Lung microvascular endothelial cell (primary cell): ENCODE measurements at places on chromosomes 16 and 17.

GRCh38 chr17:7308625-7309433 is 1.4 kb downstream of the EIF5A start:
- DNase-seq: peak; percentile 83

DNA sequence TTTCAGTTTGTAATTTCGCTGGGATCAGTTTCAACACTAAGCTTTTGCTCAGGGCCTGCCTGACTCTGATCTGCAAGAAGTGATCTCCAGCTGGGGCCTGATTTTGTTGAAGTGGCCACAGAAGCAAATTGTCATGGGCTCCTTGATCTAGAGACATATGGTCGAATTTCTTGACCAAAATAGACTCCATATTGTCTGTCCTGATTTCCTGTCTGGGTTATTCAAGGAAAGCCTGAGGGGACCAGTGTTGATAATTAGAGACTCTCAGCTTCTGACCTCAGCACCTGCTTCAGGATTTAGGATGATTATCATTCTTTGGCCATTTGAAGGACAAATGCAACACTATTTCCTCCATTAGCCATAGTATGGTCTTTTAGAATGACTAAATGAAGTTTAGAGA is 48.9 kb upstream of the MSI2 start:
- no peak for DNase-seq

DNA sequence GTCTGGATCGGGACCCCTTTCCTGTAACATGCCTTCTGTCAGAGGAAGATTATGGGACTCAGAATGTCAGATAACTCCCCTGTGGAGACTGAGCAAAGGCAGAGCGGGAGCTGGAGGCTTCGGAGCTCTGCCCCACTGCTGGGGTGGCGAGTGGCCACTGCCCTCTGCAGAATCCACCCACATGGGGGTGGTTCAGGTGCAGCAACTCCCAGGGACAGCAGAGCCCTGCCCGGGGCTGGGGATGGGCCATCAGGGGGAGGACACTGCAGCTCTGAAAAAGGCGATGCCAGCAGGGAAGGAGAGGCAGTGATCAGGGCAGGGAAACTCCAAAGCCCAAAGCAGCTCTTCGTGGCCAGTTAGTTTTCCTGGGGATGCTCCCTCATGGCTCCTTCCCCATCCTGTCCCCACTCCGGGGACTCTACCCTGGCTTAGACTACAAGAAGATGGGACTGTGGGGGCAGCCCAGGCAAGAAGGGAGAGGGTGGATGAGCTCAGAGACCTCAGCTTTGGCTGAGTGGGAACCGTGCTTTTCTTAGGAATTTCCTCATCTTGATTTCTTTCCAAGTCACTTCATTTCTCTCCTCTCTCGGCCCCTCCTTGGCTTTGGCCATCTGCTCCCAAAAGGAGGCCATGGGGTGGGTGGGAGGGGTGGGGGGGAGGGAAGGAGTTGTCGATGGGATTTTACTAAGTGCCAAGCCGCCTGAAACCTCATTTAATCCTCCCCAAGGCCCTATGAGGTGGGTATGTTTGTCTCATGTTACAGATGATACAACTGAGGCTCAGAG is 4.0 kb downstream of the CA4 start:
- no peak for DNase-seq

DNA sequence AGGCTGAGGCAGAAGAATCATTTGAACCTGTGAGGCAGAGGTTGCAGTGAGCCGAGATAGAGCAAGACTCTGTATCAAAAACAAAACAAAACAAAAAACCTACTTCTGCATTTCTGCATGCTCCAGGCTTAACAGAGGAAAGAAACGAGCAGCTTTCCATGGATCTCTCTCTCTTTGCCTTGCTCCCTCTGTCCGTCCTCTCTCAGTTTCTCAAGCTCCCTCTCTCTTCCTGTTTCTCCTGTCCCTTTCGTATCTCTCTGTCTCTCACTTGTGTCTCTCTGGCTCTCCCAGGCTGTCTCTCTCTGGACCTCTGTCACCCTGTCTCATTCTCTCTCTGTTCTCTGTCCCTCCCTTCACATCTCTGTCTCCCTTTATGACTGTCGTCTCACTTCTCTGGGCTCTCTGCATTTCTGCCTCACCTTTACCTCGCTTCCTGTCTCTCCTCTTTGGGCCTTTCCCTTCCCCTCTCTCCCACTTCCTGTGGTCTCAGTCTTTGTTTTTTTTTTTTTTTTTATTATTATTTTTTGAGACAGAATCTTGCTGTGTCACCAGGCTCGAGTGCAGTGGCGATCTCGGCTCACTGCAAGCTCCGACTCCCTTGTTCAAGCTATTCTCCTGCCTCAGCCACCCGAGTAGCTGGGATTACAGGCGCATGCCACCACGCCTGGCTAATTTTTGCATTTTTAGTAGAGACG is 4.1 kb upstream of the PITPNA start:
- DNase-seq: no peak

DNA sequence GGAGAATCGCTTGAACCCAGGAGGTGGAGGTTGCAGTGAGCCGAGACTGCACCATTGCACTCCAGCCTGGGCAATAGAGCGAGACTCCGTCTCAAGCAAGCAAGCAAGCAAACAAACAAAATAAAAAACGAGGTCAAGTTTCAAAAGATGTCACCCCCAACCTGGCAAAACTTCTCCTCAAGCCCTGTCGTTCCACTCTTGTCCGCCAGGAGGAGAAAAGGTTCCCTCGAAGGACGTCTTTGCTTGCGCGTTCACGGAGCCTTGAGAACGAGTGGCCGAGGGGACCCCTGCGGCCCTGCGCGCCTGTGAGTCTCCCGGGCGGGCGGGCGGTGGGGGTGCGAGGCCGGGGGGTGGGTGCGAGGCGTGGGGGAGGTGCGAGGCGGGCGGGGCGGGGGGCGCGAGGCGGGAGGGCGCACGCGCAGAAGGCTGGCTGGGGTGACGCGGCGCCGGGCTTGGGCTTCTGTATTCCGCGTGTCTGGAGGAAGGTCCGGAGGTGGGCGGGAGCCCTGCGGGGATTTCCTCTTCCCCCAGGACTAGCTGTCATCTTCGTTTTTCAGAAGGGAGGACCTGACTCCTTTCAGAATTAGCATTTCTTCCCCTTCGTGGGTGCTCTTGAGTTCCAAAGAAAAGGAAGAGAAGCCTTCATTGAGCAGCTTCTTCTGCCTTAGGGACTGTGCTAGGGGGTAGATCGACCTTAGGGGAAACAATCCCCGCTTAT is 3.7 kb downstream of the SLC52A1 start:
- DNase-seq: peak; percentile 58

- peak; percentile 48 for DNase-seq
These were observed 577 bp downstream of the TTC19 start for GRCh38 chr17:15999974-16000827.

DNA sequence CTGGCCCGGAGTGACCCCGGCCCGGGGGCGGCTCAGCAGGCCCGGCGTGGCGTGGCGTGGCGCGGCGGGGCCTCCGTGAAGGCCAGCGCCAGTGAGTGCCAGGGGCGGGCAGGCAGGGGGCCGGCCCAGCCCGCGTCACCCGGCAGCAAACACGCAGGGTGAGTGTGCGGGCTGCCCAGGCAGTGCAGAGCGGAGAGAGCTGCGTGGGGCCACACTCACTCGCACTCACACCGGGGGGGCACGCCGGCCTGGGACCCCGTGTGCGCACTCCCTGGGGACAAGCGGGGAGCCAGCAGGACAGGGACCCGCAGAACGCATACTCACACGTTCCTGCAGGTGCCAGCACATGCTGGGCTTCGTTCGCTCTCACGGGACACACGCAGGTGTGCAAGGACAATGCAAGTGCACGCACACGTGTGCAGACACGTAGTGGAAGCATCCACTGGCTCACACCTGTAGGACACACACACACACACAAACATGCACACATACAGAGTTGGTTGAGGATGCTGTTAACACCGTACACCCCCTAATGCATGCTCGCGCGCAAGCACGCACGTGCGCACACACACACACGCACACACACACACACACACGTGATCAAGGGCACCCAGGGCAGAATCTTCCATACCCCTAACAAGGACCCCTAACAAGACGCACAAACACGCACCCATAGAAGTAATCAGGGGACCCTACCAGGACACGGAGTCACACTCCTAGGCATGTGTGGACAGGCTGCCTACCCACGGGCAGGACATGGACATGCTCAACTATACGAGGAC is 7.7 kb downstream of the USP6 start:
- DNase-seq: no peak

DNA sequence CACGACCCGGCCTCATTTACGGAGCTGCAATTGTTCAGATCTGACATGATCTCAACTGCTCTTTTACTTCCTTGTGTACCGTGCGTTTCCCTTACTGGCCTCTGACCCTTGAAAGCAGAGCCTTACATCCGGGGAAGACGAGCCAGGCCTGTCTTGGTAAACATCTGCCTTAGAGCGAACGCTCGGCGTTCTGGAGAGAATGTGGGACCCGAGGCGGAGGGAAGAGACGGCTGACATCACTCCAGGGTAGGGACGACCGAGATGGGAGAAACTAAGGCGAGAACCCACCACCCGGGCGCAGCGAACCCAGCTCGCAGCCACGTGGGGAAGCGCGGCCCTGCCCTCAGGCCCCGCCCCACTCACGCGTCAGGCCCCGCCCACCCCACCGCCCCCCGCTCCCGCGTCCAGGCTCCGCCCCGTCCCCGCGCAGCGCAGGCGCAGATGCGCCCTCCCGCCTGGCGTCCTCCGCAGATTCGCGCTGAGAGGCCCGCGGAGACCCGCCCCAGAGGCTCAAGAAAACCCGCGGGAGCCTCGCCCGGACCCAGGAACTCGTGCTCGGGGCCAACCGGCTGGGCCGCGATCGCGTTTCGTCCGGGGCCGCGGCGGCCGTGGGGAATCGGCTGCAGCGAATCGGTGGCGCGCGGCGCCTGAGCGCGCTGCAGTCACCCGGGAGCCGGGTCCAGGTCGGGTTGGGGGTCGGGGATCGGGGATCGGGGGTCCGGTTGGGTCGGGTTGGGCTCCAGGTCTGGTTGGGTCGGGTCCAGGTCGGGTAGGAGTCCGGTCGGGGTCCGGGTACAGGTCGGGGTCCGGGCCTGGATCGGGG is at the start of gene TELO2:
TSS of gene TELO2 (plus strand) at position 438 of the 823 bp plus-strand sequence. CDS start 922 bp downstream, outside the sequence.
- DNase-seq: peak; percentile 84

GRCh38 chr17:57714665-57715180 is 30.4 kb downstream of the CCDC182 start:
- DNase-seq: no peak

DNA sequence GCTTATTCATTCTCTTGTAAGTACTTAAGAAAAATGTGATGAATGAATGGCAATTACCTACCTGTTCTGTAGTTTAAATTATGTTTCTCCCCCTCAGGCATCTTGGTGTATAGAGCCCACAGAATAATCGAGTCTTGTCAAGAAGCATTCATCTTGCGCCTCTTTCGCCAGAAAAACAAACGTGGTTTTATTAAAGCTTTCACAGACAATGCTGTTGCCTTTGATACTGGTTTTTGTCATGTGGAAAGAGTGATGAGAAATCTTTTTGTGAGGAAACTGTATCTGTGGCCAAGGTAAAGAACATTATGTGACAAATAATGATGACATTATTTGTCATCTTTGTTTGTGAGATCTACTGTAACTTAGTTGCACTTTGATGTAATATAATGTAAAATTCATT is 6.5 kb downstream of the ERCC4 start:
- no peak for DNase-seq

- peak; percentile 81 for DNase-seq
These were observed 59.3 kb downstream of the USP10 start for GRCh38 chr16:84759061-84759460.

DNA sequence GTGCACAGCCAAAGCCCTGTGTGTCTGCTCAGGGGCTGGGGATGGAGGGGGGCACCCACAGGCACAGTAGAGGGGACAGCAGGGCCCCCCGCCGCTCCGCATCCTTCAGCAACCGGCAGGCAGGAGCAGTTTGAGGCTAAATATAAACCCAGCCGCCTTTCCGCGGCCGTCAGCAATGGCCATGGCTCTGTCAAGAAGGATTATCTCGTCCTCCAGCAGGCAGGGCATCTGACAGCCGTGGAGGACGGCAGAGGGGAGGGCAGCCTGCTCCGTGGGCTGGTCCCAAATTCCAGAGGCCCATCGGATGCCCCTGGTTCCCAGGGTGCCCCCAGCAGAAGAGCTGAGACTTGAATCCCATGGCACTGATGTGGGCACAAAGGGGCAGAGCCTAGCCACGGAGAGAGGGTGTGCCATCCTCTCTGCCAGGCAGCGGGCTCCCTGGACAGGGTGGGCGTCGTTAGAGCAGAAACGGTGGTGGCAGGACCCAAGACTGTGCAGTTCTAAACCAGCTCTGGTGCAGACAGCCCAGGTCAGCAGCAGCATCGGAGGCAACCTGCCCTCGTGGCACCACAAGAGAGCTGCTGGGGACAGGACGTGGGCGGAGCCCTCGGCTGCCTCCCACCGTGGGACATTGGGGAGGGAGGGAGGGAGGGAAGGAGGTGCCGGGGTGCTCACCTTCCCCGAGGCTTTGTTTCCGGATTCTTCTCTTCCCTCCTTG is 198.8 kb upstream of the CIBAR2 start:
- no peak for DNase-seq

- DNase-seq: peak; percentile 21
These were observed 44.3 kb downstream of the FZD2 start for GRCh38 chr17:44601539-44601938.

DNA sequence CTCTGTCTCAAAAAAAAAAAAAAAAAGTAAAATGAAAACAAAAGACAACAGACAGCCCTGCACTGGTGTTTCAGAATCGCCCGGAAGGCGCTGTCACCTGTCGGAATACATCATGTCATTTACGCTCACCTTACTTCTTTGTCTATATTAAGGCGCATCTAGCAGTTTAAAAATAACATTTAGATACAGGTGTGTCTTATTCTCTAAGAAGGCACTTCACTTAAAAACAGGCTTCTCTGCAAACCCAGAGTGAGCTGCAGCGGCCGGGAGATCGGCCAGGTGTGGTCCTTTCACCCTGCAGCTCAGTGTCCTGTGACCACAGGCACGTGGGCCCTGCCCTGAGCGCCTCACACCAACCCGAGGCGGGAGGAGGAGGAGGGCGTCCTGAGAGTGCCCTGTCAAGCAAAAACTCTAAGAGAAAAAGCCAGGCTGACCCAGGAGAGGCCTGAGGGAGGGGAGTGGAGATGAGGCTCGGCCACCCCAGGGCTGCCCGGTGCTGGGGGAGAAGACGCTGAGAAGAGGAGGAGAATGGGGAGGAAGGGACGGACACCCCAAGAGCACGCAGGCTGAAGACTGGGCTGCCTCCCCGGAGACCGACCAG is 3.3 kb upstream of the LMF1 start:
- no peak for DNase-seq

DNA sequence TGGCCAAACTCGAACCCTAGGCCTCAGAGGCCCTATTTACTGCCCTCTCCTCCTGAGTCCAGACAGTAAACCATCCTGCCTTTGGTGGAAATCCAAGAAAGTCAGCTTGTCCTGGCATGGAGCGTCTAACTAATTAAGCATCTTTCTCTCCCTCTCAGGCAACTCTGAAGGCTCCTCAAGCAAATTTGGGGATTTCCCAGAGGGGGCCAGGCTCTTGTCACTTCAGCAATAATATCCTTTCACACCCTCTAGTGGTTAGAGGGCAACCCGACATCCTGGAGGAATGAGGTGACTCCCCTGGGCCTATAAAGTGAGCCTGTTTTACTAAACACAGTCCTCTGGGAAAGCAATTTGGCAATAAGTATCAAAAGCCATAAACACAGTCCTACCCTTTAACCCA is 60.4 kb downstream of the NOG start:
- DNase-seq: peak; percentile 34

- DNase-seq: no peak
These were observed 14.1 kb upstream of the CIBAR2 start for GRCh38 chr16:85126394-85126704.

- no peak for DNase-seq
These were observed 4.9 kb upstream of the AATK start for GRCh38 chr17:81170727-81171494.
